ENCODE measurements at places on chromosomes 1 and 21.

- DNase-seq = no peak
These were observed 49.5 kb downstream of the OLFML2B start for GRCh38 chr1:161973924-161974845.

- DNase-seq = no peak
These were observed 67.8 kb downstream of the PTPRU start for GRCh38 chr1:29304025-29304684.

- no peak for DNase-seq
These were observed 56.2 kb upstream of the EPS8L3 start for GRCh38 chr1:109819906-109820305.

DNA sequence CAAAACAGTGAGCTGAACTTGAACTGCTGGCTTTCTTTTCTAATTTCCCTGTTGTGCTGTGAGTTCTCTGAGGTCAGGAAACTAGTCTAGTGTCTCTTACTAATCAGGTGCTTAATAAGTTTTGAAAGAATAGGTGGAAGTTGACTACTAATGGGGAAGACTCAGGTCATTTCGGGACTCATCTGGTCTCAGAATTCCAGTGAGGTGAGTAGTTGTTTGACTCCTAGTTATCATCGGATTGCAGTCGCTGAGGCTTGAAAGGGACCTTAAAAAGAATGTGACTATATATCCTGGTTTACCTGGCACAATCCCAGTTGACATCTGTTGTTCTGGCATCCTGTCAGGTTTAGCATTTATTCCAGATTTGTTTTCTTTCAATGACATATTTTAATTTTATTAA lies 81.4 kb upstream of the SPAG17 start:
- DNase-seq = no peak

DNA sequence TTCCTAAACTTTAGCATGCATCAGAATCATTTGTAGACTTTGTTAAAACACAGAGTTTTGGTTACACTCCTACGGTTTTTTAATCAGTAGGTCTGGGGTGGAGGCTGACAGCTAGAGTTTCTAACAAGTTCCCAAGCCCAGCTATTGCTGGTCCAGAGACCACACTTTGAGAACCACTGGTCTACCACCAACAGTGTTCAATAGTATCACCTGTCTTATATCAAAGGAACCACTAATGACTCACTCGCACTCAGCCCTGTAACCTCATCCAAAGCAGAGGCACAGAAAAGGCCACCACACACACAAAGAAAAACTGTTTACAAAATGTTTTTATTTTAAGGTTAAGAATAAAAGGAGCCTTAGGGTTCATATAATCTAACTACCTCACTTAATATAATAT lies 68.7 kb downstream of the HIVEP3 start:
- DNase-seq = no peak

All from activated T-helper 9 cell treated with anti-CD3 and anti-CD28 coated beads, Interleukin-2, amount 50 U/mL, for 16 hours (primary cell).